T-helper 17 cell (primary cell): ENCODE measurements at places on chromosomes 5 and 9.

- DNase-seq = no peak
Measured at GRCh38 chr5:139925216-139925562, 117.9 kb downstream of the NRG2 start.

- no peak for DNase-seq
Measured at GRCh38 chr5:85375525-85375924, 990.8 kb upstream of the EDIL3 start.

- DNase-seq = no peak
Measured at GRCh38 chr9:121564504-121565260, 65.0 kb upstream of the GGTA1 start.

GRCh38 chr5:72152545-72152944 lies 45.3 kb downstream of the MAP1B start:
- DNase-seq = no peak

DNA sequence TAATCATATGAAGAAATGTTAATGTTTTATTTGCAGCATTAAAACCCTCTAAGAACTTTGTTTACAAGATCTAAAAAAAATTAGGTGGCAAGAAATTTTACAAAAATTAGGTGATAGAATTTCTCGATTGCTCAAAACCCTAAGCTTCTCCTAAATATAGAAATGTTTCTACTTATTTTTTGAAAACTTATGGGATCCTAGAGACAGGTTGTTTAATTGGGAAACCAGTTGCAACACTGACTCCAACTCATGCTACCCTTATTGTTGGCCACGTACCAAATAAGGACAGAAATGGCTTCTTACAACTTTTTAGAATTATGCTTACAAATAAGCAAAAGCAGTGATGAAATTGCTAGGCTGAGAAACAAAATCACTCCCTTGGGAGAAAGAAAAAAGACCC lies 531.1 kb downstream of the PDE4D start:
- DNase-seq = no peak

- DNase-seq = no peak
Measured at GRCh38 chr9:19286634-19287188, 56.2 kb downstream of the DENND4C start.

- no peak for DNase-seq
Measured at GRCh38 chr9:20302197-20302596, 320.1 kb downstream of the MLLT3 start.

DNA sequence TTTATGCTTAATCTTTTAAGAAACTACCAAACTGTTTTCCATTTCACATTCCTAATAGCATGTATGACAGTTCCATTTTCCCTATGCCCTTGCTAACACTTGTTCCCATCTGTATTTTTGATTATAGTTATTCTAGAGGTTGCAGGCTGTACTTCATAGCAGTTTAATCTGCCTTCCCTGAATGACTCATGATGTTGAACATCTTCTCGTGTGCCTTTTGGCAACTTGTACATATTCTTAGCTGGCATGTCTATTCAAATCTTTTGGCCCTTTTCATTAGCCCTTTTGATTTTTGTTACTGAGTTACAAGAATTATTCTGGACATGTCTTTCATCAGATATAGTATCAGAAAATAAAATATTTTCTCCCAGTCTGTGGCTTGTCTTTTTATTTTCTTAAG lies 320.3 kb downstream of the DIRAS2 start:
- DNase-seq = no peak

- no peak for DNase-seq
Measured at GRCh38 chr9:98877311-98877710, 66.4 kb upstream of the COL15A1 start.

DNA sequence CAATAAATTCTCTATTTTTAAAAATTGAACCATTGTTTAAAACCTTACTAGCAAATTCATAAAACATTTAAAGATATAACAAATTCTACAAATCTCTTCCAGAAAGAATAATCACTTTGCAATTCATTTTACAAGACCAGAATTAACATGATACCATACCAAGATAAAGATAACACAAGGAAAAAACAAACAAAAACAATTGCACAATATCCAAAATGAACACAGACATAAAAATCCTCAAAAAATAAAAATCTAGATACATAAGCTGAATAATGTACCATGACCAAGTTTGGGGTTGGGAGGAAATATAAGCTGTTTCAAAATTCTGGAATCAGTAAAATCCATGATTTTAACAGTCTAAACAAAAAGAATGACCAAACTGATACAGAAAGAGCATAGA lies 11.1 kb downstream of the CCNG1 start:
- DNase-seq = no peak

- no peak for DNase-seq
Measured at GRCh38 chr5:65768723-65769346, 46.8 kb downstream of the NLN start.

- DNase-seq = no peak
Measured at GRCh38 chr5:65026816-65027548, 258.3 kb downstream of the CWC27 start.

- no peak for DNase-seq
Measured at GRCh38 chr5:128913551-128913950, 51.7 kb upstream of the SLC27A6 start.

DNA sequence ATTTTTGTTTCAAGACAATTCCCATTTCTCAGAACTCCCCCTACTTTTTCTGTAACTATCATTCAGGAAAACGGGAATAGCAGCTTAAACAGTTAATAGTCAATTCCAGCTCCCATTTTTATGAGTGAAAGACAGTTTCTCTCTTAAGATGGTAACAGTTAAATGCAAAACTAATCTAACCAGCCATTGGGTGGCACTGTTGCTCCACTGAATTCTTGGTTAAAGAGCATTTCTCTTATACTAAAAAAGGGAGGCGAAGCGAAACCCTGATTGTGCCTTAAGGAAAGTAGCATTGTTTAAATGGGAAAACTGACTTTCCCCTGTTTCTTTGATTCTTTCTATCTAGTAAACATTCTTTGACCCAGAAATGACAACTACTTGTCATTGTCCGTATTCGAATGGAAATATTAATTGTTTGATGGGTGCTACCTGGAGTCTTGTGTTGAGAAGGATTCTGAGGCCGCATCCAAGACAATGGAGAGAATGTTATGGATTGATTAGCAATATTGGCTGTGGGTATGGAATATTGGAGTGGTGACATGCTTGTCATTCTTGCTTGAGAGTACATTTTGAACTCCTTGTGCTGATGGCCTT lies 507.8 kb downstream of the MAT2B start:
- no peak for DNase-seq

- no peak for DNase-seq
Measured at GRCh38 chr9:125106285-125106893, 36.9 kb downstream of the SCAI start.

- no peak for DNase-seq
Measured at GRCh38 chr5:159605585-159605984, 275.3 kb upstream of the IL12B start.

- no peak for DNase-seq
Measured at GRCh38 chr5:124365361-124365801, 381.1 kb downstream of the ZNF608 start.

GRCh38 chr5:134905246-134905996 lies 490 bp downstream of the PCBD2 start:
- DNase-seq = peak; percentile 48

- DNase-seq = no peak
Measured at GRCh38 chr5:143143973-143144372, 259.5 kb downstream of the NR3C1 start.

GRCh38 chr5:56849671-56850070 lies 34.3 kb downstream of the MAP3K1 start:
- no peak for DNase-seq
